ENCODE measurements at places on chromosomes 5 and 9.

DNA sequence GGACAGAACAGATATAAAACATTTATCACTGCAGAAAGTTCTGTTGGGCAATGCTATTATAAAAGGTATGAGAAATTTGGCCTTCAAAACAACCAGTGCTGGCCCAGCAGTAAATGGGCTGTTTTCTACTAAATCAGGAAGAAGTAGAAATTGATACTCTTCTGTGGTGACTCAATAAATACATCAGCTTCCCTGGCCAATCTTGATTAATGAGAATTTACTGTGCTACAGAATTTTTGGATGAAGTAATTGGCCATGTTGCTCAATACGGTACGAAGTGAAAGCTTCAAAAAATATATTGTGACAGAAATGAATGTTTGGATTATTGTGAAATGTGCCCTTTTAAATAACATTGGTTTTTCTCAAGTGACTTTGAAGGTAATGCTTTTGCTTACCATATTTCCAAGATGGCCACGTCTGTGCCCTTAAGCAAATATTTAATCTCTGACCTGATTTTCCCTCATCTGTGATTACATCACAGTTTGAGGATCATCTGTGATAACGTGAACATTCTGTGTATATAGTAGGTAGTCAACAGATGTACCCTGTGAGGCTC is 4.2 kb downstream of the DNAJA1 start:
- DNase-seq = no peak

DNA sequence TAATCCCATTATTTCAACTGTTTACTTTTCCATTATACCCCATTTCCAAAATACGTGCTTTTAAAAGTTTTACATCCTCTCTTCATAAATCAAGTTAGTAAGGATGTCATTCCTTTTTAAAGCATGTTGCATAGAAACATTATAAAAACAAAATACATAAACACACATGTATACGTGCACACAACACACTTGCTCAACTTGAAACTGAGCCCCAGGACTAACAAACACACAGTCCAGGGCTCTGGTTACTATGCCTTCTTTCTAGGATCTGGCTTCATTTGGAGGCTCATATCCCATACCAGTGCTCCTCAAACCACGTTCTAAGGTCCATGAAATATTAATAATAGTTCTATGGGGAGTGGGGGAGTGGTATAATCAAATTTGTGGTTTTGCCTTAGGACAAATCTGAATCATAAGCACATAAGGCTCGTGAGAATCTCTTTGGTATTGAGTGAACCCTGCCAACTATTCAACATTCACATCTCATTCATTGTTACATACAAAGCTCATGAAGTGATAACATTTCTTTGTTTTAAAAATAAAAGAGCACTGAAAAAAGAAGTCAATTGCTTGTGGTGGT is 55.2 kb downstream of the NFIB start:
- DNase-seq = no peak

- DNase-seq = no peak
Measured at GRCh38 chr5:179275941-179276837, 69.1 kb downstream of the ADAMTS2 start.

DNA sequence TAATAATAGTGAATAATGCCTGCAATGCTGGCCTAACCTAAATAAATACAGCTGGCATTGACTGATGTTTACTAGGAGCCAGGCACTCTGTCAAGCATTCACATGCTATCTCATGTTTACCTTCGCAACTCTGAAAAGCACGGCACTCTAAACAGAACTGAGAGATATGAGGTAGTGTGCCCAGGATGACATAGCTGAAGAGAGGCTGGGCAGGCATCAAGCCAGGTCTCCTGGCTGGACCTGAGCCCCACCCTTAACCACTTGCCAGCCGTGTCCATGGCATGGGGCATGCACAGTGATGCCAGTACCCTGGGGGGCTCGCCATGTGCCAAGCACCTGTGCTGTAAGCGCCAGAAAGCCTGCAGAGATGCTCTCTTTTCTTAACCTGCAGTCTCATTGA is 119.4 kb upstream of the MVB12B start:
- DNase-seq = no peak

All from T-helper 22 cell (primary cell).